ENCODE measurements at places on chromosomes 1 and 21.

DNA sequence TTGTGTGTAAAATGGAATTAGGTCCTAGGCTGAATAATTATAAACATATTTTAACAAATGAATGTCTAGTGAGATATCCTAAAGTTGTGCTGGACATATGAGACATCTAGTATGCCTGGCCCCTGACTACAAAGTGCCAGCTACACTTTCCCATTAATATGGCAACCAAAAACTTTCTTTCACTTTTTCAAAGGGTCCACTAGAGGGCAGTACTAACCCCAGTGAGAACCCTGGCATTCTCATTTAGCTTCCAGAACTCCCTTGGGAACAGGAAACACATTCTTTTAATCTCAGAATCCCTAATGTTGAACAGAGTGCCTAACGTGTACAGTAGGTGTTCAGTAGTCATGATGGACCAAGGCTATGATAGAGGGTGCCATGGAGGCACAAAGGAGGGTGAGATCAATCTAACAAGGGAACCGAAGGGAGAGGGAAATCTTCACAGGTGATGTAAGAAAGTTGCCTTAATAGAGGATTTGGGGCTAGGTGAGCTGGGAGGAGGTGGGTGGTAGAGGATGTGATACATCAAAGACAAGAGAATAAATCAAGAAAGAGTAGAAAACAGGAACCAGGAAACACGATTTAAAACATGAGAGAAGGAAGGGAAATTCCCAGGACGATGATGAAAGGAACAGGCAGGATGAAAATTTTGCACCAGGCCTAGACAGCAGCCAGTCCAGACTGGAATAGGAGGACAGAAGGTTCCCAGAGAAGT is 41.6 kb downstream of the NSL1 start:
- no peak for DNase-seq

GRCh38 chr1:167409183-167409582 is 109.1 kb downstream of the CD247 start:
- no peak for DNase-seq

DNA sequence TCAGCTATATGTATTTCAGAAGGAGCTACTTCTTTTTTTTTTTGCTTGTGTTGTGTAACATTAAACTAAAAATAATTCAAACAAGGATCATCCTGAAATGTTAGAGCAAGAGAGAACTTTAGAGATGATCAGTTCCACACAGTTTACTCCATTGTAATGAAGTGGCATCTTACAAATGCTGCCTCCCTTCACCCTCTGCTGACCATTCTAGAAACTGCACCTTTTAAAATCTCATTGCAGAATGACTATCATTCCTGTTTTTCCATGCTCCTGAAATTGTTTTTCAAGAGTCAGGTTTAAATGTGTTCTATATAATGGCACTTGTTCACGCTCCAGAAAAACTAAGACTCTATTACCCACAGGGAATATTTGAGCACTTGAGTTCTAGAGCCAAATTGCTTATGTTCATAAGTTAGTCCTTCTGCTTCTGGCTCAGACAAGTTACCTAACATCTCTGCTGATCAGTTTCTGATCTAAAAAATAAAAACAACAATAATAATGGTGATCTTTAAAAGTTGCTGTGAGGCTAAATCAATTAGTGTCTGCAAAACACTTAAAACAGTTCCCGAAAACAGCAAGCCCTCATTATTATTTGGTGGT is 21.5 kb upstream of the SLC44A5 start:
- DNase-seq = no peak

- no peak for DNase-seq
Observed at GRCh38 chr1:224914292-224914900, 15.1 kb upstream of the DNAH14 start.

GRCh38 chr1:93608187-93609109 is 73.2 kb downstream of the BCAR3 start:
- DNase-seq = no peak

- DNase-seq = no peak
Observed at GRCh38 chr1:52877554-52877953, 35.0 kb downstream of the ZYG11A start.

- no peak for DNase-seq
Observed at GRCh38 chr1:23525558-23526250, 5.3 kb downstream of the E2F2 start.

DNA sequence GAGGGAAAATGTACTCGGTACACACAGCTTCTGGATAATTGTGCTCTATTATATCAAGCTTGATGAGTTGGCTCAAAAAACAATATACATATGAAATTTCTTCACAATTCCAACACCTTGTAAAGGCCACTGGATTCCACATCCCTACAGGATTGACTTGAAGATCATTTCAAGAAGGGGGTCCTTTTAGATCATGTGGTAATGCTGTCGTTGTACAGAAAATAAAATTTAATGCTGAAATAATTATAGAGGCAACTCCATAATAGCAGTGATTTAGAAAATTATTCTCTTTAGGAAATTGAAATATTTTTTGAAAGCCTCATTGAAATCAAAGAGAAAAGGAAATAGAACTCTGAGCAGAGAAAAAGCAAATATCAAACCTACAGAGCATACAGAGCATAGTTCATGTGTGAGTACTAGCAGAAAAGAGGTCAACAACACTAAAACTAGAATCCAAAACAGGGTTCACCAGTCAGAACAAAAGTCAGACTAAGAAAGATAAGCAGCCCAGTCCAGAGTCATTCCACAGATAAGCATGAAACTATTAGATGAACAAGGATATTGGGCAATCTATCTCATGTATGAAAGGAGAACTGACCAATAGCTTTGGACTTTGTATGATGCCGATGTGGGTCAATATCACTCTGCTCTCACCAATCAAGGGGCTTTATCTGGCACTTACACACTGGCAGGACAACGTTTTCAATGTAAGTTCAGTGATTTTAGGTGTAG is 79.5 kb upstream of the PALMD start:
- DNase-seq = no peak

GRCh38 chr1:24374891-24375786 is 38.4 kb downstream of the STPG1 start:
- DNase-seq = no peak

DNA sequence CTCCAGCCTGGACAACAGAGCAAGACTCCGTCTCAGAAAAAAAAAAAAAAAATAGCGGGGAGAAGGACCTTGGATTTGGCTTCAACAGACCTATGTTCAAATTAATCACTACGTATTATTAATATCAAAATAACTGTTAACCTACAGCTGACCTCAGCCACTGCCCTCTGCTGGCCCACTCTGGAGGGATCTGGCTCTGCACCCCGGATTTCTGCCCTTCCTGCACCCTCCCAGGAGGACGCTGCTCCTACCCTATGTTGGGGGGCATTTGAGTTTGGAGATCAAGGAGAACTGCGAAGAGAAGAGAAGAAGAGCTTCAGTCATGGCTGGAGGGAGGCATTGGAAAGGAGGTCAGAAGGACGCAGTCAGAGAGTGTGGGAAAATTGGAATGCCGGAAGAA is 96.7 kb downstream of the PSMG1 start:
- DNase-seq = no peak

DNA sequence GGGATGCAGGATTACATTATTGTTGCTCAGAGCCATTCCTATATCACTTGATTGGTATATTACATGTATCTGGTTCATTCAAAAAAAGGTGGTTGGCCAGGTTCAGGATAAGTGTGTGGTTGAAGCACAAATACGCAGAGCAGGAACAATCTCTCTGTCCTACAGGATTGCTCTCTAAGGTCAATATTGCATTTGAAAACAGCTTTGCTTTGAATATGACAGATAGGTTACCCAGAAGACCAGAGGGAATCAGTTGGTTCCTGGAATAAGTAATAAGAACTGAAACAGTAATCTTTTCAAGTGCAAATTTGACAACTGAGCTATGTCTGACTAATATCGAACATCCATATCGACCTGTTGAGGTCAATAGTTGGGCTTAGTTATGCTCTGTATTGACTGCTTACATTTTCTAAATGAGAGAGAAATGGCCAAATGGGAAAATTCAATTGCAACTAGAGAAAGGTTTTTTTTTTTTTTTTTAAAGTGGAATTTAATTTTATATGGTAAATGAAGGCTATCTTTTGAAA is 176.8 kb downstream of the ATP6V1G3 start:
- DNase-seq = no peak

GRCh38 chr1:152886758-152887409 is 8.8 kb downstream of the SMCP start:
- DNase-seq = no peak

GRCh38 chr21:14632359-14632758 is 86.2 kb upstream of the SAMSN1 start:
- DNase-seq = no peak

DNA sequence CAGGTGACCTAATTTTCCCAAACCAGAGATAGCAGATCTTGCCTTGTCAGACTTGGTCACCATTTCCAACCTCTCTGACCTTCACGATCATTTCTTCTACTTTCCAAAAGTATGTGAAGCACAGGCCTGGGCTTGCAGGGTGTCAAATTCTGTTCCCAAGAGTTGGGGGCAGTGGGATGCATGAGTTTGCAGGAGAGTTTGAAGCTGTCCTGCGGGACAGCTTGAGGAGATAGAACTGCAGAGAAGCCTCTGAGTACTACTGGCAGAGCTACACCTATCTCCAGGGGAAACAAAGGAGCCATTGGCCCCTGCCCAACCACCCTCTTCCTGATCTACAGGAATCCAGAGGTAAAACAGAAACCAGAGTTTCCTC is 11.3 kb downstream of the TXNIP start:
- no peak for DNase-seq

DNA sequence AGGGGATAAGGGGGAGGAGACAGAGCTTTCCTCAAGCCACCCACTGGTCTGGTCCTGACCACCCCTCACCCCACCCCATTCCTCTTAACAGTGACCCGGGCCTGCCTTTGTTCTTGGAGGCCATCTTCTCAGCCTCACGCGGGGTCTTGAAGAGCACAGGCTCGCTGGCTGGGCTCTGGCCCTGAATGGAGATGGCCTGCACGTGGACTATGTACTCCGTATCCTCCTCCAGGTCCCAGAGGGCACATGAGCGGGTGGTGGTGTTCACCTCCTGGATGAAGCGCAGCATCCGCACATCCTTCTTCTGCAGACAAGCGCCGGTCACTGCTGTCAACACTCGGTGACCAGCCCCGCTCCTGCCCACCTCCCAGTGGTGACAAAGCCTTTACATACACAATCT is 2.6 kb downstream of the FNDC5 start:
- no peak for DNase-seq

DNA sequence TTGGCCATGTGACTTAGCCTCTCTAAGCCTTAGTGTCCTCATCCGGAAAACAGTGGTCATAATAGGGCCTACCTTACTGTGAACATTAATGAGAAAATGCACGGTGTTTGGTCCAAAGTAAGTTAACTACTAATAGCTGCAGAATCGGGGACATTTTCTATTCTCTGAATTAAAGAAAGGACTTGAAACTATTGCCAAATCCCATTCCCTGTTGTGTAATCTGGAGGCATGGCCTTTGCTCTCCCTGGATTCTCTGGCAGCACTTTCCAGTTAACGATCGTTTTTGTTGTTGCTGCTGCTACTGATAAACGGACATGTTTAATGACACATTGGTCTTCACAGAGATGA is 30.5 kb downstream of the FMO4 start:
- no peak for DNase-seq

DNA sequence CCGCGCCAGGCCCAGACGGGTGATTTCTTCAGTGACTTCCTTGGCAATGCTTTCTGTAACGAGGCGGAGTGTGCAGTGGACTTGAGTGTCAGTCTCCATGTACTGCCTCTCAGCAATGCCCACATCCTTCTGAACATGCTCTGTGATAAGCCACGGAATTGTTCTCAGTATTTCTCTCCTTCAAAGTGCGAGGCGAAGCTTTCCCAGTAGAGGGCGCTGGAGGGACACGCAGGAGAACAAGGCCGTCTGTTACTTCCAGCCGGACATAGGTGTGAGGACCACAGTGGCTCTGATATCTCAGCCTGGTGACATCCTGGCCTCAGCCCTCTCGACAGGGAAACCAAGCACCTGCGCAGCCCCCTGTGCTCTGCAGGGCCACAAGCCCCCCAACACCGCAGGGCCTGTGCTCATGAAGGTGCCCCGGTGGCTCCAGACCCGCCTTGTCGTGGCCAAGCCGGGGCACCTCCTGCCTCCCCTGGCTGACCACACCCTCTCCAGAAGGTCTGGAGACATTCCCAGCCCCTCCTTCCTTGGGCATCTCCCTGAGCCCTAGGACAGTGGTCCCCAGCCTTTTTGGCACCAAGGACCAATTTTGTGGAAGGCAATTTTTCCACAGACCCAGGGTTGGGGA is 46.1 kb upstream of the BACE2 start:
- DNase-seq = peak; percentile 37

DNA sequence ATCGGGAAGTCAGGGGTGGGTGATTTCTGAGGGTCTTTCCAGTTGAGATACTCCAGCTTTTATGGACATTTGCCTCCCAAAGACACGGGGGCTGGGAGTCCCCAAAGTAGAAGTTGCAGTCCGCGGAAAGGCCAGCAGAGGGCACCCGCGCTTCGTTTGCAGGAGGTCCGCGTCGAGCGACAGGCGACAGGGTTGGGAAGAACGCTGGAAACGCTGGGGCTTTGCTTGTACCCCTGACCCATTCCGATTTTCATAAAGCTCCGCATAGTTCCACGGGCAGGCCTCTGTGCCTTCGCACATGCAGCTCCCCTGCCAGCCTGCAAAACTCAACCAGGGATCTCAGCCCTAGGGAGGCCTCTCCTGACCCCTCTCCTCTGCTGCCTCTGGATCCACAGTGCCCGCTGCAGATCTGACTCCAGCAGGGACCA is 44.2 kb upstream of the LAPTM5 start:
- DNase-seq = peak; percentile 84

GRCh38 chr1:76668046-76668445 is 199.2 kb upstream of the ST6GALNAC5 start:
- DNase-seq = no peak

DNA sequence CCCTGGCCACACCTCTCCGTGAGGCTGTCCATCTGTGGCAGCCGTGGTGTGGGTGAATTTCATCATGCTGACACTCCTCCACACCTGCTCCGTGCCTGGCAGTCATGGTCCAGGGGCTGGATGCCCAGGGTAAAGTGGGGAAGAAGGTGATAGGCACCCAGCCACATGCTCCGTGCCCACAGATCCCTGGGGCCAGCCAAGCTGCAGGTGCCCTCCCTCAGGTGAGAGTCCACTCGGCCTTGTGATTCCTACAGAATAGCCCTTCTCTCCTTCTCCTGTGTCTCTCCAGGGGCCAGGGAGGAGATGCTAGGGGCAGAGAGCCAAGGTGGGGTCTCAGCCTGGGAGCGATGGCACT is 16.8 kb upstream of the POFUT2 start:
- no peak for DNase-seq

DNA sequence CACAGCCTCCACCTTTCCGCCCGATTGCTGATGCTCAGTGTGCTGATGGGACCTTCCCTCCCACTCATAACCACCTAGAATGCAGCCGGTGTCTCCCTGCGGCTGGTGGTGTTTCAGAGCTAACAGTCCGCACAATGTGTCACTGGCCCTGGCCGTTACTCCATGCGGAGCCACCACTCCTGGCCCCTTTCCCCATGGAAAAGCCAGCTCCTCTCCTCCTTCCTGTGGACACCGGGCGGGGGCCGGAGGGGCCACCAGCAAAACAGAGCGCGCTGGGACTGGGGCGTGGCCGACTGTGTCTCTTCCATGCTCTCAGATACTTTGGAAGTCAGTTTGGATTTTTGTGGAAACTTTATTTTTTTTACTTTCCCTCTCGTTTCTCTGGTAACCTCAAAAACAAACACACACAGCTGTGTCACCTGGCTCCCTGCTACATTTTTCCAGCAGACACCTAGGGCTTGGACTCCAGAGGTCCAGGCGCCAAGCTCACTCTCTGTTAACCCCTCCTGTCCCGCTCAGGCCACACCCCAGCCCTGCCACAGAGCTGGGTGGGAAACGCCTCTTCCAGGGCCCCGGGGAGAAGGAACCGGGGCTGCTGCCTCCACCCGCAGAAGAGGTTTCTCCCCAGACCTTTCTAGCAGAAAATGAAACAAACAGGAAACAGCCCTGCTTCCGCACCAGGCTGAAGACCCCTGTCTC is 32.5 kb upstream of the COL6A2 start:
- DNase-seq = no peak

- DNase-seq = no peak
Observed at GRCh38 chr1:91806181-91806768, 79.7 kb downstream of the TGFBR3 start.
